ENCODE measurements at places on chromosomes 4 and X.

GRCh38 chrX:151397741-151398070, 700 bp downstream of the VMA21 start:
- DNase-seq, result no peak

- DNase-seq, result no peak
These were observed 30.7 kb downstream of the HMX1 start for GRCh38 chr4:8840816-8841455.

- no peak for DNase-seq
These were observed 205.2 kb downstream of the ADGRL3 start for GRCh38 chr4:61405307-61405706.

DNA sequence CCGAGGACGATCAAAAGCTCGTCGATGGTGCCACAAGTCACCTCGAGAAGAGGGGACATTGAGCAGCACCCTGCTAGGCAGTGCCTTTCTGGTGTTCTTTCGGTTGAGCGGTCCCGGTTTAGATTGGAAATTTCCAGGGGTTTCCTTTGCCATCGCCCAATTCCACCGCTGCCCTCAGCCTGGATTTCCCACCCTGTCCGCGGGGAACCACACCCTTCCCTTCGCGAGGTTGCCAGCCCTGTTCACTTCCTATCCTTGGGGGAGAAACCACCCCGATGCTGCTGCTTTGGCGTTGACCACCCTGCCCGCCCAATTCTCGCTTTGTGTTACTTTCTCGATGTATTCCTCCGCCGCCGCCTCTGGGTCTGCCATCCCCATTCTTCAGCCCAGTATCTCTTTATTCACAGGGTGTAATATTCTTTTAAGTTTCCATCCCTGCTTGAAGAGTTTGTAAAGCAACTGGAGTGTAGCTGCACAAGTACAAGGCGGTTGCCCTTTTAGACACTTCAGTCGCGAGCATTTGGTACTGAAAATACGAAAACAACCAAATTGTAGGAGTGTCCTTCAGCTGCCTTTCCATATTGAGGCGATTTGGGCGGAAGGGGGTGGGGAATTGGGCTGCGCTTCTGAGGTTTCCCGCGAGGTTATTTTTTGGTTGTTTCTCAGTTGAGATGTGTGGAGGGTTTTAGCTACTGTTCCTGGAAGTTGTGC, 1.1 kb downstream of the OGT start:
- DNase-seq, result peak; percentile 32

GRCh38 chr4:10225096-10225495, 108.5 kb upstream of the WDR1 start:
- no peak for DNase-seq

All from DMS79 (cell line).